ENCODE measurements at places on chromosomes 1 and 21. TPM values are rescaled to one million over a fixed set of nuclear protein-coding genes. Genes with fewer than 3 reads are reported as not detected.

Gene GUCA2B
- total RNA-seq, result not detected

Gene MYOG
- not detected for total RNA-seq

Gene C1QC
- total RNA-seq, result not detected

Gene OPRD1
- total RNA-seq, result 0.02 TPM

Gene HES3
- not detected for total RNA-seq

Gene RSPH1
- not detected for total RNA-seq

Gene CASZ1
- 4.1 TPM for total RNA-seq

DNA sequence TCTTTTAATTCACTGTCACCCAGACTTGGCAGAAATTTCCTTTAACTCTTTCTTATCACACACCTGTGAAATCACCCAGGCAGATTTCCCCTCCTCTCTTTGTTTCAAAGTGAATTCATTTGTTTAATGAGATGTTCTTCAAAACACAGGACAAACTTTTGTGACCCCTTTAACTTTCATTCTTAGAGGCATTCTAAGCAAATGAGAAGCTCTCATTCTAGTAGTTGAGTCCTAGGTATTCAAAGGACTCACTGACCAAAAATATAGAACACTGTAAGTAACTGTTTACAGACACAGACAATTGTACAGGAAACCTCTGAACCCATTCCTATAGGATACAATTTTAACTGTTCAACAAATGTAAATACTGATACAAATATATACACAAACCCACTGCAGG is 16.9 kb downstream of the LRRC8C start:
- H3K36me3 ChIP-seq, result peaks cover 70% of the 10 kb centered on the region
- H3K4me3 ChIP-seq, result no peak overlapping the region
- no peak for DNase-seq
- peak overlapping the region; percentile 85 for H3K27ac ChIP-seq
- no peaks in the 10 kb centered on the region for H3K27me3 ChIP-seq

GRCh38 chr1:156908541-156908940 is 11.9 kb upstream of the LRRC71 start:
- H3K27me3 ChIP-seq, result peaks cover 9% of the 10 kb centered on the region
- peaks cover 3% of the 10 kb centered on the region for H3K4me1 ChIP-seq
- H3K36me3 ChIP-seq, result no peaks in the 10 kb centered on the region
- DNase-seq, result no peak
- no peak overlapping the region for H3K4me3 ChIP-seq
- H3K27ac ChIP-seq, result no peak overlapping the region

DNA sequence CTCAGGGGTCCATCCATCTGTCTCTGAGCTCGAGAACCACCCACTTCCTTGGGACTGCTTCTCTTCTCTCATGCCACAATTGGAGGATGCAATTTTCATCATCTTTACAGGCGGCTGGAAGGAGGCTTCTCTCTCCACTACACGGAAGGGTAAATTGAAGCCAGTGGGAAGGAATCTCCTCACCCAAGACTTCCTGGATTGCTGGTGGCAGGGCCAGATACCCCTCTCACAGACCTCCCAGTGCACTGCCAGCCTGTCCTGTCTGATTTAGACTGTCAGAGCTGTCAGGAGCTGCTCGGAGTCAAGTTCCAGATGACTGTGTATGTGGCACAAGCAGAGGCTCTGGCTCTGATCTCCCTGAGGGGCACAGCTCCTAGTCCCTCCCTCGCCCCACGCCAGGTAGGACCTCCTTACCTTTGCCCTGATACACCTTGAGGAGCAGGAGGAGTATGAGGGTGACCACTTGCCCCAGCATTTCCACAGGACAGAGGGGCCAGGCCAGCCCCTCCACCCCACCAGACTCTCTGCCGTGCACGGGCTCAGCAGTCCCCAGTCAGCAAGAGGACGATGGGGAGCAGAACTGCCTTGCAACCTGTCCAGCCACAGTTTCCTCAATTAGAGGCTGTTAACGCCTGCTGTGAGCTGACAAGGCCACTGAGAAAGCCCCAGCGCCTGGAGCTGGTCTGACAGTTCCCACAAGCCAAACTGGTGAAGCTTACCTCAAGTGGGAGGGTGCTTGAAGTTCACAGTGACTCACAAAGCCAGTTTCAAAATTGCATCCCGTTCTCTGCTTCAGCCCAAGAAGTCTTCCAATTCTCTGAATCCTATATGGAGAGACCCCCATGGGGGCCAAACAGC is at the start of gene CD244:
CD244 (minus strand) TSS at position 685 of the 858 bp plus-strand sequence; CDS start at position 475, 210 bp downstream.
- peaks cover 32% of the 10 kb centered on the region for H3K4me1 ChIP-seq
- no peaks in the 10 kb centered on the region for H3K36me3 ChIP-seq
- H3K4me3 ChIP-seq, result peak within 1 kb of the TSS; percentile 58
- H3K27me3 ChIP-seq, result no peaks in the 10 kb centered on the region
- DNase-seq, result peak; percentile 86

DNA sequence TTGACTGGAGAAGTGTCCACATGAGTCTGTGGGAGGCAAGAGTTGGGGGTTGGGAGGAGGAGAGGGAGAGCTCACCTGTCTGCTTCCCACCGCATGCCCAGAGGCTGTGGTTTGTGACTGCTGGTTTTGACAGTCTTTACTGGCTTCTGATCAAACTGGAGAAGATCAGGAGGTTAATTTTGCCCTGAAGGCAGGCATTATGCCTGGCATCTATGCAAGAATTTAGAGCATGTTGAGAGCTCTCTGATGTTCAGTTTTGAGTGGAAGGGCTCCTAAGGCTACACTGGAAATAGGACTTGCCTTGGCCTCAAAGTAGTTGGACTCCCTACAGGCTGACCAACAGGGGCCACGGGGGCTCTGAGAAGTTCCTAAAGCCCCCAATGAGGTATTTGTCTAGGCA is 101.6 kb downstream of the TLR5 start:
- no peak overlapping the region for H3K27ac ChIP-seq
- no peak overlapping the region for H3K4me3 ChIP-seq
- H3K27me3 ChIP-seq, result peaks cover 8% of the 10 kb centered on the region
- H3K4me1 ChIP-seq, result no peaks in the 10 kb centered on the region
- DNase-seq, result no peak

- no peaks in the 10 kb centered on the region for H3K36me3 ChIP-seq
- DNase-seq, result no peak
- H3K27me3 ChIP-seq, result peaks cover 2% of the 10 kb centered on the region
- H3K4me1 ChIP-seq, result no peaks in the 10 kb centered on the region
- no peak overlapping the region for H3K27ac ChIP-seq
Observed at GRCh38 chr1:208537198-208537597, 293.0 kb upstream of the PLXNA2 start.

- H3K27me3 ChIP-seq, result no peaks in the 10 kb centered on the region
- no peak for DNase-seq
- H3K27ac ChIP-seq, result no peak overlapping the region
- H3K4me1 ChIP-seq, result no peaks in the 10 kb centered on the region
Observed at GRCh38 chr1:60596791-60597750, 485.3 kb upstream of the NFIA start.

GRCh38 chr1:225700164-225700821 is 47.4 kb upstream of the ENAH start:
- H3K4me1 ChIP-seq, result no peaks in the 10 kb centered on the region
- H3K36me3 ChIP-seq, result no peaks in the 10 kb centered on the region
- no peak overlapping the region for H3K4me3 ChIP-seq

DNA sequence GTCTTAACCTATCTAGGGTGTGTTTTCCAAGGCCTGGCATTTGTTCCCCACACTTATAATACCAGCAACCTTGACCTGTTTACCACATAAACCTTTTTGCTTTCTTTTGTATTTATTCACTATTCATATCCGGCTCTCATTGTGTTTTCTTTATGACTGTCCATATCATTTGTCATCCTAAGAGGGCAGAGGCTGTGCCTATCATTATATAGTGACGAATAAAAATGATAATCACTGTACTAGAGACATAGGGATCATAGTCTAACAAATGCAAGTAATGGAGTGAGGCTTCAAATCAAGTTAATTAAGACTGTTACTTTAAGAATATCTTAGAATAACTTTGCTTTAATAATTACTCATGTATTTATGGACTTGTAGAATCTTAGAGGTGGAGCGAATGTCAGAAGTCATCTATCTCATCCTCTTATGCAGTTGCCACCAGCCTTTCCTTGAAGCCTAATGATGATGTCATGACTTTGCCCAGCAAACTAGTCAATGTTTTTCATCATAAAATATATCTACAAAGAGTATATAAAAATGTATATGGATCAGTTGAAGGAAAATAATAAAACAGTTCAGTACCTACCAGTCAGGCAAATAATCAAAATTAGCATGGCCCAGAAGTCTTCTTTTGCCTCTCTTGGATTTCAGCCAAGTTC is 4.7 kb upstream of the ETV3 start:
- H3K27me3 ChIP-seq, result no peaks in the 10 kb centered on the region
- DNase-seq, result no peak
- H3K36me3 ChIP-seq, result no peaks in the 10 kb centered on the region
- no peak overlapping the region for H3K27ac ChIP-seq
- peaks cover 37% of the 10 kb centered on the region for H3K4me1 ChIP-seq

- H3K27me3 ChIP-seq, result no peaks in the 10 kb centered on the region
- peaks cover 9% of the 10 kb centered on the region for H3K36me3 ChIP-seq
- DNase-seq, result no peak
- no peak overlapping the region for H3K27ac ChIP-seq
- peaks cover 38% of the 10 kb centered on the region for H3K4me1 ChIP-seq
Observed at GRCh38 chr1:179206812-179207211, 22.7 kb downstream of the ABL2 start.

Measured in activated CD8-positive, alpha-beta T cell treated with anti-CD3 and anti-CD28 coated beads for 36 hours (primary cell).